T1000 (cell line): ENCODE measurements at places on chromosomes 5 and 9.

DNA sequence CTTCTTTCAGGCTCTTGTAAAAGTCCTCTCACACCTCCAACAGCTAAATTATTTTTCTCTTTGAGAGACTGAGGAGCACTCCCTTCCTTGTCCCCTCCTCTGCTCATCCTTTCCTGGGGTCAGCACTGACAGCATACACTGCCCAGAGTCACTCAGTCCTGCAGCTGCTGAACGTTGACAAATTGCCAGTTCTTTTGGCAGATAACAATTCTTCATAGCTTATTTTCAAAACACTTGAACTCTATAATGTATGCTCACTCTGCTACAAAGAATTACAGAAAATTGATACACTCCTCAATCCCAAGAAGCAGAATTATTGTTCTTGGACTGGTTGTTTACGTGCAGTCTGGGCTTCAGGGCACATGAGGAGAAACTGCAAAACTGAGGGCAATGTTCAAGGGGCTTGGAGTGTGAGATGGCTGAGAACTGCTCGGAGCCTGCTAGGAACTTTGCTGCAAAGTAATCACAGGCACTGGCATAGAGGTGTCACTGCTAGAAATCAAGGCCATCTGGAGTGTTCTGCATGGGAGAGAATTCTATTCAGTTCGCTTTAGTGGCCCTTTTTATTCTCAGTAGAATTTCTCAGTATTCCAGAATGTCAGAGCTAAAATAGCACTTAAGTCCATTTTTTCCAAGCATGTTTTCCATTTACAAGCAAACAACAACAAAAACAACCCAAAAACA, 96.4 kb upstream of the SPOCK1 start:
- DNase-seq: no peak

GRCh38 chr5:54630738-54631359, 113.3 kb downstream of the SNX18 start:
- no peak for DNase-seq

DNA sequence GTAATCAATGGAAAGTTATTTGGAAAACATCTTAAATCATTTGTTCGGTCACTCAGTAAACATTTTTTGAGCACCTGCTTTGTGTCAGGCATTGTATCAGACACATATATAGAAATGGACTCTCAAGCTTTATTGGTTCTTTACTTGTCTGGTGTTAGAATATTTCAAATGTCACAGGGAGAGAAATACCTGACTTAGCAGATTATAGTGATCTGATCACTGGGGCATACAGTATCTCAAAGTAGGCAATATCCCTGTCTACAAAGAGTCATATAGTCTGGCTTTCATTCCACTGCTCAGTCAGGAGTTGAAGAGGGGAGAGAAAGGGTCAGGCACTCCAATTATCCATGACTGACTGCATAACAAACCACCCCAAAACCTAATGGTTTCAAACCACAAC, 30.2 kb downstream of the ENTREP1 start:
- no peak for DNase-seq

GRCh38 chr5:176723440-176723839, 76.2 kb downstream of the TSPAN17 start:
- no peak for DNase-seq

- no peak for DNase-seq
Observed at GRCh38 chr9:135040892-135041291, 46.6 kb upstream of the OLFM1 start.

DNA sequence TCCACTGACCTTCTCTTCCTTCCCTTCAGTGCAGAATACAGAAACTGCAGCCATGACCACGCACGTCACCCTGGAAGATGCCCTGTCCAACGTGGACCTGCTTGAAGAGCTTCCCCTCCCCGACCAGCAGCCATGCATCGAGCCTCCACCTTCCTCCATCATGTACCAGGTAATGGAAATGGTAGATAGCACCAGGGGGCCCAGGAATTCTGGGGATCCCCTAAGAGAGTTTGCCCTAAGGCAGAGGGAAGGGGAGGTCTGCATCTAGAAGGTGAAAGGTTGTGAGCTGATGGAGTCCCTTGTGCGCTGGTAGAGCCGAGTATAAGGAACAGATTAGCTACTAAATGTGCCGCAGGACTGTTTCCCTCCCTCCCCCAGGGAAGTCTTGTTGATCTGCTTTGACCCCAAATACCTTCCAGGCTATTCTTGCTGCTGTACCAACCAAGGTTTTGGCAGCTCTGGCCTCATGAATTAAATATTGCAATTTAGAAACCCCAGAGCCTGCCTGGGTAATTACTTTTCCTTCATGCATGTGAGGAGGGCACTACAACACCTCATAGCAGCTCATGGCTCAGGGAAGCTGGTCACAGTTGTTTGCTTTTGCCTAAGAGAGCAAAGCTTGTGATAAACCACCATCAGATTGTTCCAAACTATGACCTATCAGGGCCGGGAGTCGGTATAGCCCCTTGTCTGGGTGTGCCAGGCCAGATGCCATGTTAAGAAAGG, 19.6 kb downstream of the CYFIP2 start:
- DNase-seq: no peak

- no peak for DNase-seq
Observed at GRCh38 chr9:93301911-93302541, 118.1 kb downstream of the WNK2 start.

- DNase-seq: no peak
Observed at GRCh38 chr9:7369384-7369821, 430.2 kb downstream of the DMAC1 start.

DNA sequence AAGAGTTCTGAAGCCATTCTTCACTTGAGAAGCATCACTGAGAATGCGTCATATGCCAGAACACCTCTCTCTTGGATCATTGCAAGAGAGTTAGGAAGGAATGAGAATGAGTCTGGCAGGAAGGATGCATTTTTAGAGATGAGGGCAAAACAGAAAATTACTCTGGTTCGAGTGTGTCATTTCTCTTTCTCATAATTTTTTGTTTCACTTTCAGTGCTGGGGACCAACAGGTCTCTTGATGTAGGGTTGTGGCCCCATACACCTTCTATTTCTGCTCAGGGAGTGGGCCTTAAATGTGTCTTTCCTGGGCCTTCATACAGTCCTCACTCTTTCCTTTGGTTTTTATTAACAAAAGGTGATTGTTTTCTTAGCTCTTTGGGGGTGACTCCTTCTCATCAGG, 302.4 kb downstream of the NR3C1 start:
- no peak for DNase-seq

GRCh38 chr5:856531-857425, 6.0 kb upstream of the ZDHHC11 start:
- DNase-seq: no peak

DNA sequence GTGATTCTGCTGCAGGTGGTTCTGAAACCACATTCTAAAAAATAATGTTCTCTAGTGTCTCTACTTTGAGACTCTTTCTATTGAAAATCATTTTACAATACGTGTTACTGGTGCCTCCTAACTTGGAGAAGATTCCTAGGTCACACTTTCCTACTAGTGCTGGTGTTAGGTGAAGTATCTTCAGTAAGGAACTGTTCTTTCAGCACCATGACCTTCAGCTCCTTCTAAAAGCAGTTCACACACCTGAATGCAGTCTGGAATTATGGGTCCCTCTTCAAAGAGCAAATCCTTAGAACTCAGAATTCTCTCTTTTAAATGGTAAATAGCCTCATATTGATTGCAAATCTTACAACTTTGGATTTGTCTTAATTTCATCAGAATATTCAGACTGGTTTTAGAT, 10.6 kb upstream of the DPYSL3 start:
- DNase-seq: no peak

DNA sequence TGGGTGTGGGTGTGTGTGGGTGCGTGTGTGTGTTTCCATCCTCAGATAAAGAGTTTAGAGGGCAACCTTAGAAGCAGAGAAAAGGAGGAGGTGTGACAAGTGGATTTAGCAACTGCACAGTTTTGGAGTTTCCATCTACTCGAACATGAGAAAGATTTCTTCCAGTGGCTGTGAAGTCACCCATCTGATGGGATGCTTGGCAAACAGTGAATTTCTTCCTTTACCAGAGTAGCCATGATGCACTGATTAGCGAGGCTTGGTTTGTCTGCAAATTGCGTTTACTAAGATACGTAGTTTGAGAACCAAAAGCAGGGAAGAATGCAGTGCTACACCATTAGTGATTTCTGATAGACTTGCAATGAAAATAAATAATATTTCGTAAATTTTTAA, 791 bp upstream of the STARD4 start:
- DNase-seq: no peak

DNA sequence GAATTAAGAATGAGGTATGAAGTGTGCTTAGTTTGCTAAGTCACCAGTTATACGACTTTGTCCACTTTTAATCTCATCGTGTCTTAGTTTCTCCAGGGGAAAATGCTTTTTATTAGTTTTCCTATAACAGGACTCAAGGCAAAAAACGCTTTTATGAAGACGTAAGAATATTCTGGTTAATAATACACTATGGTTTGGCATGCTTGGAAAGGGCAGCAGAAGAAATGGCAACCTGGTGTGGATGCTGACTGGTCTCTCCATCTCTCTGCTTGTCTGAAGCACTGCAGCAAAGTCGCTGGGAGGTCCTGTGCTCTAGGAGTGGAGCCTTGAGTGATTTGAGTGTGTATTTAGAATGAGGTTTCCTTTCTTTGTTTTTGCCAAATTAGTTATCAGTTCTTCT, 78.8 kb downstream of the ZSWIM6 start:
- no peak for DNase-seq

GRCh38 chr5:1720396-1721110, 79.1 kb downstream of the MRPL36 start:
- no peak for DNase-seq

DNA sequence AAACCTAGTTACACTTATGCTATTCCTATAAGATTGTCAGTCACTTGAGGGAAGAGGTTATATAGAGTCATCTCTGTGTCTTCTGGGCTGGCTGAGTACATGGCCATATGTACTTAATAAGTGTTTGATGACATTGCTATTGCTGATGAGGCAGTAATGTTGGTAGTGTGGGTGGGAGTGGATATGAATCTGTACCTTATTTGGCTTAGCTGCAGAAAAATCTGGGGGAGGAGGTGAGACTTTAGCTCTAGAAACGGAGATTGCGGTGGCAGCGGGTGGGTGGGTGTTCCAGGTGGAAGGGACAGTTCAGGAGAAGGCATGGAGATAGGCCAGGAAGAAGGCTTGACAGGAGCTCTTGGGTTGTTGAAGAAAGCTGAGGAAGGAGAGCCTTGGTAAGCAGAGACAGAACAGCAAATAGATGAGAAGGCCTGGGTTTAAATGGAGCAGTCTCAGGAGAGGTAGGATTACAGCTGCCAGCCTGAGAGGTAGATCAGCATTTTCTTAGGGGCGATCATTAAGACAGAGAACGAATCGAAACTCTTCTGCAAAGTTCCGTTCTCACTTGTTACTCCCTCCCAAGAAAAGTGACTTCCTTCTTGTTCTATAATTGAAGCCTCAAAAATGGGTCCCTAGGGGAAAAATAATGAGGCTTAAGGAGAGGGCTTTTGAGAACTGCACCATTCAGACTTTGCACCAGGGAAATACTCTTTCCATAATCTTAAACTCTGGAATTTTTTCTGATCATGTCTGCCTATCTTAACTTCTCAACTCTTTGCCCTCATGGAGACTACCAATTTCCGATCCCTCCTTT, 160.5 kb downstream of the UNC13B start:
- DNase-seq: no peak

- DNase-seq: no peak
Observed at GRCh38 chr5:125928663-125929062, 494.5 kb upstream of the GRAMD2B start.

- no peak for DNase-seq
Observed at GRCh38 chr5:8227112-8227511, 358.2 kb downstream of the MTRR start.

DNA sequence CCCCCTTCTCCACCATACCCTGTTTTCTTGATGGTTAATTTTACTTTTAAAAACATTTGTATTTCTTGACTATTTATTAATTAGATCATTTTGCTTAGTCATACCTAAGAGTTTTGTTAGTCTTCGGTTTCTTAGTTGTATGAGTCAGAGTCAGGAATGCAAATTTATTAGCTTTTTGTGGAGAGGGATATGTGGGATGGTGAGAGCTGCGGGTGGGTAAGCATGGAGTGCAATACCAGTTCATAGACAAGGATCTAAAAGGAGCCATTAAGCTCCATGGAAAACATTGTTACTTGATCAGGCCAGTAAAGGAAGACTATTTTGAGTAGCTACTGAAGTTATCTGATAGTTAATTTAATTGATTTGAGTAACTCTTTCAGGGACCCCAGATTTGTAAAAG, 77.5 kb downstream of the ZSWIM6 start:
- no peak for DNase-seq

DNA sequence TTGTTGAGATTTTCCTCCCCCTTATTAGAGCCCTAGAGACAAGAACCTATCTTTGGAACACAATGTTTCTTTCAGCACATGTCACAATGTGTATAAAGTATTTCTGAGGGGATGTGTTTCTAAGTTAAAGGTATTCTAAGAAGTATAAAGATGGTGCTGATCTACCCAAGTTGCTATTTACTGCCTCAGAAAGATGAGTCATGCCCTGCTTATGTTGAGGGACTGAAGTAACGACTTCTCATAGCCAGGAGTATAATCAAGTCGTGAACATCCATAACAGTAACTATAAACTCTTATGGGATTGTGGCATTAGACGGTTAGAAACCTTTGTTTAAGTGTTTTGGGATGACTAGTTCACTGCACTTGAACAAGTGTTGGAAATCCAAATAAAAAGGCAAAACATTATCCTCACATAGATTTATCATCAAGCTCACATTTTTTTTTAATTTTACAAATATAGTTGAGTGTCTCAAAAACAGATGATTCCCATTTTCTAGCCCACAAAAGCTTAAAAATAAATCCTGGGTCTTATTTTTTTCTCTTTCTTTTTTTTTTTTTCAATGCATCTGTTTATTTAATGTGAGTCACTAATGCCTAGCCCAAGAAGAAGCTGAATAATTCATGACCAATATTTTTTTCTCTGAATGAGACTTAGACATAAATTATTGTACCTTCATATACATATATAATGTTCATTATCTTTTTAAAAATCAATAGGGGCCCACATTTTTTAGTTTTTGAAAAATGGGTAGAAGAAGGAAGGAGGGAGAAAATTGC, 12.2 kb upstream of the TMEM252 start:
- DNase-seq: no peak

DNA sequence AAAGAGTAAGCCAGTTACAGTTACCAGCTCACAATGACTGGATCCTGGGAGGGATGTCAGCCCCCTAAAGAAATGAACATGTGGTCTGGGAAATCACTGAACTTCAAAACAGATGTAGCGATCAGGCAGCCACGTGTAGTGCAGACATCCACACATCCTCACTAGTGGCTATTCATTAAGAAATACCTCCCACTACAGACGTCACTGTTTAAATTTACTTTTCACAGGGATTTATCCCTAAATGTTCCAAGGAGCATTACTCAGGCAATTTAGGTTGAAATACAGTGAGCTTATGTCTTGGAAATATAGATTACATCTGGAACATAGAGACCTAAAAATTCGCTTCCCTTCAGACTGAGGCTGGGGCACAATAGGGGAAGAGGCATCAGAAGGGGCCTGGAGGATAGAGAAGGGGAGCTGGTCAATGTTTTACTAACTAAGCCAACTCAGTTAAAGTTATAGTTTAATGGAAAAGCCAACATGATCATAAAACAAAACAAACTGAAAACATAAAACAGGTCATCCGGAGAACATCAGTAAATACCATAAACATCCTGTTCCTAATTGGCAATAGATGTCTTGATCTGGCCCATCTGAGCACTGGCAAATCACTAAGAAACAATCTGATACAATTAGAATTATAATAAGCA, 92.3 kb downstream of the FANCC start:
- no peak for DNase-seq

GRCh38 chr9:137317021-137317717, 15.1 kb upstream of the NRARP start:
- no peak for DNase-seq

- DNase-seq: no peak
Observed at GRCh38 chr9:18596920-18597319, 123.0 kb downstream of the ADAMTSL1 start.
